ENCODE measurements at places on chromosomes 2 and 18. TPM values are rescaled to one million over a fixed set of nuclear protein-coding genes. Genes with fewer than 3 reads are reported as not detected.

- H3K4me3 ChIP-seq: no peak overlapping the region
- peaks cover 3% of the 10 kb centered on the region for H3K4me1 ChIP-seq
- H3K36me3 ChIP-seq: no peaks in the 10 kb centered on the region
- H3K27me3 ChIP-seq: no peaks in the 10 kb centered on the region
- H3K27ac ChIP-seq: no peak overlapping the region
Measured at GRCh38 chr2:207772081-207772843, 2.6 kb upstream of the FZD5 start.

C2orf72 gene
- total RNA-seq: not detected

- H3K27ac ChIP-seq: peak overlapping the region; percentile 28
- H3K36me3 ChIP-seq: no peaks in the 10 kb centered on the region
- no peaks in the 10 kb centered on the region for H3K27me3 ChIP-seq
- H3K4me3 ChIP-seq: peak overlapping the region; percentile 4
Measured at GRCh38 chr18:61595615-61596251, 262.5 kb downstream of the CDH20 start.

MOB4 gene
- 38.0 TPM for total RNA-seq

DNA sequence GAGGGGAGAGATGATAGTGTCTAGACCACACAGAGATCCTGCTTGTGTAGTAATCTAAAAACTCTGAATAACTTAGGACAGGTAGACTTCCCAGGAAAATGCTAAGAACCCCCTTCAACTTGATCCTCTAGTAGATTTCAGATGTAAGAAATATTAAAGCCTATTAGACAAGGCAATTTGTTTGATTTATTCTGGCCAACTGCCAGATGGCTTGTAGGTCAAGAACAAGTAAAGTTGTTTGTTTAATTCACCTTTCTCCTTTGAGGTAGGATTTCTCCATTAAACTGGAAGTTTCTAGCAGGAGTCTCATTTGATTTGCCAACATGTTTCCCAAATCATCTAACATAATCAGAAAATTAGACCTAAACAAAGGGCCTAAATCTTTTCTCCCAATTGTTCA, 48.6 kb downstream of the SH3RF3 start:
- H3K4me1 ChIP-seq: no peaks in the 10 kb centered on the region
- no peak for DNase-seq
- no peaks in the 10 kb centered on the region for H3K36me3 ChIP-seq
- H3K4me3 ChIP-seq: no peak overlapping the region
- H3K27me3 ChIP-seq: no peaks in the 10 kb centered on the region
- H3K27ac ChIP-seq: no peak overlapping the region

GRCh38 chr2:239149501-239149900, 251.3 kb downstream of the HDAC4 start:
- no peak overlapping the region for H3K4me3 ChIP-seq
- H3K36me3 ChIP-seq: no peaks in the 10 kb centered on the region
- DNase-seq: no peak

DNA sequence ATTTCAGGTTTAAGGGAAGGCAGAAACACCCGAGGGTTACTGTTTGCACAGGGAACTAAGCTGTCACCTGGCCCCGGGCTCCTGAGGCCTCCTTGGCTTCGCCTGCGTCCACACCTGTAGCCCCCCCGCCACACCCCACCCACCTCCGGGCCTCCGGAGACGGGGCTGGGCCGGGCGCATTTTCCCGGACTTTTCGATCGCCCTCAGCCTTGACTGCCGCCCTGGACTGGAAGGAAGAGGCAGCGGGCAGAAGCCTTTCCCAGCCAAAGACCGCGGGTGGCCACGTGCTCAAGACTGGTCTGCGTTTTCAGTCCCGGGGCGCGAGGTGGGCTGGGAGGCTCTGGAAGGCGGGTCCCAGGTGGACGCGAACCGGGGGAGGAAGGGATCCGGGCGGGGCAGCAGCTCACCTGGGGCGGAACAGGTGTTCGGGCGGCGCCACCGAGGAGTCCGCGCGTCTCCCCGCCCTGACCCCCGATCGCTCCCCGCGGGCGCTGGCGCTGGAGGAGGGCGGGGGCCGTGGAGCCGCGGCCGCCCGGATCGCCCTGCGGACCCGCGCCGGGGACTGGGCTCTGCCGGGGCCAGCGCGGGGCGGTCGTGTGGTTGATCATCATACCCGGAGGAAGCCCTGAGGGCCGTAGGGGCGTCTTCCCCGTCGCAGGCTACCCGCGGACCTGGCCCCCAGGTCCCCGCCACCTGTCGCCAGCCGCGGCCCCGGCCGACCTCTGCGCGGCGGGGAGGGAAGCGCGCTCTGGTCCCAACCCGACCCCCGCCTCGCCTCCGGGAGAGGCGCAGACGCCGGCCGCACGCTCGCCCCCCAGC, 3.2 kb downstream of the ID2 start:
- peaks cover 16% of the 10 kb centered on the region for H3K36me3 ChIP-seq
- H3K4me1 ChIP-seq: peaks cover 19% of the 10 kb centered on the region
- H3K27ac ChIP-seq: peak overlapping the region; percentile 89
- DNase-seq: peak; percentile 71
- no peaks in the 10 kb centered on the region for H3K27me3 ChIP-seq

TUBB8B gene
- 0.77 TPM for total RNA-seq

CERS6 gene
- 13.4 TPM for total RNA-seq

- H3K36me3 ChIP-seq: no peaks in the 10 kb centered on the region
- peak overlapping the region; percentile 35 for H3K27ac ChIP-seq
- DNase-seq: peak; percentile 55
Measured at GRCh38 chr2:240921311-240921994, 15.3 kb downstream of the CROCC2 start.

- peaks cover 37% of the 10 kb centered on the region for H3K27me3 ChIP-seq
- DNase-seq: no peak
Measured at GRCh38 chr2:25088817-25089516, 47.1 kb downstream of the EFR3B start.

DNA sequence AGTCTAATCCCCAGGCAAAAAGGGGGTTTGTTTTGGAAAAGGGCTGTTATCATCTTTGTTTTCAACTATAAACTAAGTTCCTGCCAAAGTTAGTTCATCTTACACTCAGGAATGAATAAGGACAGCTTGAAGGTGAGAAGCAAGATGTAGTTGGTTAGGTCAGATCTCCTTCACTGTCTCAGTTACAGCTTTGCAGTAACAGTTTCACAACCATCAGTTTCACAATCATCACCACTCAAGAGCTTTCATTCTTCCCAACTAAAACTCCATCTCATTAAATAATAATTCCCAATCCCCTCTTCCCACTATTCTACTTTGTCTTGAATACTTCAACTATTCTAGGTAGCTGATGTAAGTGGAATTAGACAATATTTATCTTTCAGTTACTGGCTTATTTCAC, 200.9 kb downstream of the NYAP2 start:
- no peaks in the 10 kb centered on the region for H3K4me1 ChIP-seq
- H3K27ac ChIP-seq: no peak overlapping the region
- no peak overlapping the region for H3K4me3 ChIP-seq
- no peak for DNase-seq

DNA sequence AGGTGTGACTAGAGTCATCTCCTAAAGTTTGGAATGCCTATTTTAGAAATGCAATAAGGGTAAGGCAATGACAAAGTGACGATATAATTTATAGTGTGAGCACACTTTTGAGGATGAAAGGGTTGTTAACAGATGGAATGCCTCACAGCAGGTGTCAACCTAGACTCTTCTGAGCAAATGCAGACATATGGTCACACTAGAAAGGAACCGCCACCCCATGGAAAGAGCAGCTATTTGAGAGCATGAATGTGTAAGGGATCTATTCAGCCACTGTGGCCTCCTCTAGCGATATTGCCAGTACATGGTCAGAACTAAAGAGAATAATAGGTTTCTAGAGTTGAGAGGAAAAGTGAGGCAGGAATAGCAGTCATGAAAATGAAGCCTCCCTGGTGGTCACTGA, 18.5 kb downstream of the DSG2 start:
- H3K36me3 ChIP-seq: no peaks in the 10 kb centered on the region
- no peak overlapping the region for H3K27ac ChIP-seq
- H3K4me1 ChIP-seq: no peaks in the 10 kb centered on the region
- H3K27me3 ChIP-seq: peaks cover 32% of the 10 kb centered on the region

DUSP19 gene
- 6.4 TPM for total RNA-seq

- H3K4me3 ChIP-seq: no peak overlapping the region
- DNase-seq: peak; percentile 50
- no peaks in the 10 kb centered on the region for H3K36me3 ChIP-seq
- H3K27me3 ChIP-seq: no peaks in the 10 kb centered on the region
- H3K27ac ChIP-seq: no peak overlapping the region
Measured at GRCh38 chr2:165745916-165746315, 48.1 kb downstream of the GALNT3 start.

DNA sequence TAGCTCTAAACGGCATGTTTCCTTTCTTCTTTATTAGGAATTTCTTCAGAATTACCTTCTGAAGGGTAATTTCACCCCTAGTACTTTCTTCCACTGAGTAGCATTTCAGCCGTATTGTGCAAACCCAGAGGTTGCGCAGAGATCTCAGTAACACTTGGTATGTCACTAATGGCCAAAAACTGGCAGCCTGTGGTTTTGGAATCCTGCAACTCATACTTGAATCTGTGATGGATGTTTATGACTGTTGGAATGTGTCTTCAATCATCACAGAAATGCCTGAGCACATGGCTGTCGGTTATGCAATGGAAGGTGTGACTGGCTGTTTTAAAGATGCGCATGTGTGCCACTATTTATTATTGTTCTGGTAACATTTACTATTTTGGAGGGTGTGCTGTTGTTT, 100.0 kb downstream of the COLEC12 start:
- no peak overlapping the region for H3K4me3 ChIP-seq
- H3K27me3 ChIP-seq: no peaks in the 10 kb centered on the region
- DNase-seq: no peak
- no peak overlapping the region for H3K27ac ChIP-seq

GRCh38 chr2:230819433-230819832, 45.3 kb upstream of the ITM2C start:
- no peaks in the 10 kb centered on the region for H3K27me3 ChIP-seq
- no peaks in the 10 kb centered on the region for H3K4me1 ChIP-seq
- DNase-seq: no peak

- no peak for DNase-seq
- H3K27me3 ChIP-seq: peaks cover 72% of the 10 kb centered on the region
- peaks cover 8% of the 10 kb centered on the region for H3K4me1 ChIP-seq
- no peak overlapping the region for H3K27ac ChIP-seq
- H3K36me3 ChIP-seq: no peaks in the 10 kb centered on the region
- H3K4me3 ChIP-seq: no peak overlapping the region
Measured at GRCh38 chr18:25352629-25353005, 651 bp upstream of the ZNF521 start.

ACMSD gene
- not detected for total RNA-seq

DNA sequence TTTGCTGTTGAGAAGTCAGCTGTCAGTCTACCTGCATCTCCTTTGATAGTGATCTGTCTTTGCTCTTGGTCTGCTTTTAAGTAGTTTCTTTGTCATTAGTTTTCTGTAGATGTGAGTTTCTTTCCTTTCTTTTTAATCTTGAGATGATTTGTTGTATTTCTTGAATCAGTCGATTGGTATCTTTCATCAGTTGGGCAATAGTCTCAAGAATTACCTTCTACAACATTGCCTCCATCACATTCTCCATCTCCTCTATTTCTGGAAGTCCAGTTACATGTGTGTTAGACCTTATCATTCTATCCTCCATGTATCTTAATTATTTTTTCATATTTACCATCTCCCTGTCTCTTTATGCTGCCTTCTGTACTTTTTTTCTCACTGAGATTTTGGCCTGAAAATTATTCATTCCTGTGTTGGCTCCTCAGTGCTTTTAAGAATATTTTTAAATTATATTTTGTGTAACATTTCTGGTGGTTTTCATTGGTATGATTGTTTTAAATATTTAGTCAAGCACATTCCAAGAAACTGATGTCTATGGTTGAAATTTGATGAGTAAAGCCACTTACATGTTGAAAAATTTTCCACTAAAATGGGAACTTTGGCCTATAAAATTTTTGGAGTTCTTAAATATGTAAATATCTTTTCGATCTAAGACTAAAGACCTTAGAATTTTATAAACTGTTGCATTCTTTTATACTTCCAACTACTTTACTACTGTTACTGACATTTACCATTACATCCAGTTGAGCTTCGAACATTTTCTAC, 239.5 kb upstream of the MGAT5 start:
- no peaks in the 10 kb centered on the region for H3K4me1 ChIP-seq
- DNase-seq: no peak
- no peak overlapping the region for H3K4me3 ChIP-seq
- H3K27me3 ChIP-seq: peaks cover 6% of the 10 kb centered on the region
- H3K36me3 ChIP-seq: no peaks in the 10 kb centered on the region
- H3K27ac ChIP-seq: no peak overlapping the region

GRCh38 chr2:88692187-88692586, 714 bp downstream of the RPIA start:
- H3K27ac ChIP-seq: peak overlapping the region; percentile 63
- no peaks in the 10 kb centered on the region for H3K27me3 ChIP-seq
- no peaks in the 10 kb centered on the region for H3K36me3 ChIP-seq
- peak overlapping the region; percentile 85 for H3K4me3 ChIP-seq
- peaks cover 8% of the 10 kb centered on the region for H3K4me1 ChIP-seq

DNA sequence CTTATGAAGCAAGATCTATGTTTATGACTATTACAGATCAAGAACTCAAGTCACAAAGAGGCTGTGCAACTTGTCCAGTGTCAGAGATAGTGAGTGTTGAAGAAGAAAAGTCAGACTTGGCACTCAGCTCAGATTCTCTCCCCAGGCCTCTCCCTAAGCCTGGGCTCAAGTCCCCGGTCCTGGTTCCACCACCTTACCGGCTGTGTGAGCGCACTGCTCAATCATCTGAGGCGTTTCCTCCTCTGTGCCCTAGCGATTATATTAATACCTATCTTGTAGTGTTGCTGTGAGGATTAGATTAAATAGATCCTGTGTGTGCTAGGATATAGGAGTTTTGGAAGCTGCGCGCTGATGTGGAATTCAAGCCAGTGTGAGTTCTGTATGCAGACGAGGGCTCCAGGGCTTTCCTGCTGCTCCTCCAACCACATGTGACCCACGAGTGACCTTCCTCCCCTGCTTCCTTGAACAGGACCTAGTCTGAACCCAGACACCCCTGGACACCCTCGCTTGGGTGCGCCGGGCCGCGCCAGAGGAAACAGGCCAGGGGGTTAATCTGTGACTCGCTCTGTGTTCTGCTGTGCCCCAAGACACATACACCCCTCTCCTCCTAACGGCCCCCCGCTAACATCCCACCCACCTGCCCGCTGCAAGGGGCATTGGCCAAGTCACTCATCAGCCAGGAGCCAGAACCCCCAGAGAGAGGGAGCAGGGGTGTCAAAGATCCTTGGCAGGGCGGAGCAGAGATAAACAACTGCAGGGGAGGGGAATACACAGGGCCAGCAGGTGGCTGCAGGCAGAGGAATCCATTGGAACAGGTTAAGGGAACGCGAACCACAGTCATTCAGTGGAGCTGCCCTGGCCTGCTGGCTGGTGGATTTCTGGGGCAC, 38.3 kb downstream of the TNS1 start:
- no peak overlapping the region for H3K4me3 ChIP-seq
- no peak for DNase-seq
- peaks cover 6% of the 10 kb centered on the region for H3K4me1 ChIP-seq
- H3K27ac ChIP-seq: no peak overlapping the region
- H3K27me3 ChIP-seq: no peaks in the 10 kb centered on the region
- no peaks in the 10 kb centered on the region for H3K36me3 ChIP-seq

DNER gene
- 9.2 TPM for total RNA-seq

GRCh38 chr2:43198263-43198662, 28.1 kb downstream of the ZFP36L2 start:
- DNase-seq: no peak
- no peak overlapping the region for H3K27ac ChIP-seq

- H3K36me3 ChIP-seq: no peaks in the 10 kb centered on the region
- DNase-seq: no peak
- no peak overlapping the region for H3K27ac ChIP-seq
- H3K4me1 ChIP-seq: no peaks in the 10 kb centered on the region
- H3K27me3 ChIP-seq: no peaks in the 10 kb centered on the region
- H3K4me3 ChIP-seq: no peak overlapping the region
Measured at GRCh38 chr18:38966841-38967240, 1401.2 kb upstream of the CELF4 start.

OTOF gene
- not detected for total RNA-seq

NETO1 gene
- 12.1 TPM for total RNA-seq

GALNT5 gene
- total RNA-seq: not detected

EFR3B gene
- 0.76 TPM for total RNA-seq
